Activated naive CD4-positive, alpha-beta T cell (primary cell): ENCODE measurements at places on chromosomes 6 and 20.

- DNase-seq = no peak
Measured at GRCh38 chr6:130769861-130770260, 57.3 kb upstream of the SMLR1 start.

DNA sequence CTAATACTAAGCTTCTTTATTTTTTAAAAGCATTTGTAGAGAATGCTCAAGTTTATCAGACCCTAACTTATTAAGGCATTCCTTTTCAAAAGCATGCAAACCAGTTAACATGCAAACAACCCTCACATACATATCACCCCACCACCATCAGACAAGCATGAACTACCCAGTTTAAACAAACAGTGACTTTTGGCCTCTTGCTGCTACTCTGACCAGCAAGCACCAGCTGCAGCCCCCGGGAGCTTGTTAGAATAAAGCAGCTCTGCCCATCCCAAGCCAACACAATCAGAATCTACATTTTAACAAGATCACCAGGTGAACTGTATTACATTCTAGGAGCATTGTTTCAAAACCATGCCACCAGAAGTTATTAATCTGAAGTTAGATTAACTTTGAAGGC is 5.9 kb upstream of the NUP153 start:
- DNase-seq = no peak

- DNase-seq = no peak
Measured at GRCh38 chr6:77650098-77650663, 2.7 kb upstream of the MEI4 start.

- no peak for DNase-seq
Measured at GRCh38 chr6:162157167-162157870, 570.2 kb downstream of the PRKN start.

DNA sequence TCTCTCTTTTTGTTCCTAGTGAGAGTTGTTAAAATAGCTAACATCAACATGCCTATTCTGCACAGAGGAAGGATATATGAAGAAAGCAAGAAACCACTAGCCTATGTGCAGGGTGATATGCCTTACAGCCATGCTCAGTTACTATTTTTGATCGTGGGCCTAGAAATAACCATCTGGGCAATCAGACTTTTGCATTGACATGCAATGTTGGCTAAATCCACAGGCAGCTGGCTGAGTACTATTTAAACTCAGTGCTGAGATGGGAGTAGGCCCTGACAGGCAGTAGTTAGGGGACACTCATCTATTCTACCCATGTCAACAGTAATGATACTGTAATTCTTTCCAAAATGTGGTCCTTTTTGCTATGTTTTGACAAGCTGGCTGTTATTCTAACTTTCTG is 89.6 kb downstream of the HDGFL1 start:
- DNase-seq = no peak

- DNase-seq = no peak
Measured at GRCh38 chr6:71268735-71269437, 19.7 kb upstream of the OGFRL1 start.

DNA sequence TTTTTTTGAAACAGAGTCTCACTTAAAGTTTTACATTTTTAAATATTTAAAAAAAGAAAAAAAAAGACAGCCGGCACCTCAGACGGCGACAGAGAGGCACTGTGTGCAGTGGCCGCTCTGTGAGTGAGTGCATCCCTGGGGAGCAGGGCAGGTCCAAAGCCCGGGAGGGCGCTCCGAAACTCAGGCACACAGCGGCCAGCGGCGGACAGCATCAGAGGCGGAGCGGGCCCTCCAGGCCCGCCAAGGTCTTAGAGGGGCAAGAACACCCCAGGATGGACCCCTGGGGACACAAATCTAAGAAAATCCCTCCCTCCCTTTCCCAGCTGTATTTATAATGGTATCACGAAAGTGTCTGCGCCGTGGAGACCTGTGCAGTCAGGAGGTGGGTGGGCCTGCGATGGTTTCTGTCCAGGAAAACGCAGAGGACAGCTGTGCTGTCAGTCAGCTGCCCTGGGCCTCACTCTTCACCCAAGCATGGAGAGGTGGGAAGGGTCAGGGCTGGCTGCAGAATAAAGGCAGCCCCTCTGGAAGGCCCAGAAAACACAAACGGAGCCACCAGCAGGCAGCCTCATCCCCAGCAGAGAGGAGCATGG is 43.8 kb downstream of the TAF4 start:
- no peak for DNase-seq

DNA sequence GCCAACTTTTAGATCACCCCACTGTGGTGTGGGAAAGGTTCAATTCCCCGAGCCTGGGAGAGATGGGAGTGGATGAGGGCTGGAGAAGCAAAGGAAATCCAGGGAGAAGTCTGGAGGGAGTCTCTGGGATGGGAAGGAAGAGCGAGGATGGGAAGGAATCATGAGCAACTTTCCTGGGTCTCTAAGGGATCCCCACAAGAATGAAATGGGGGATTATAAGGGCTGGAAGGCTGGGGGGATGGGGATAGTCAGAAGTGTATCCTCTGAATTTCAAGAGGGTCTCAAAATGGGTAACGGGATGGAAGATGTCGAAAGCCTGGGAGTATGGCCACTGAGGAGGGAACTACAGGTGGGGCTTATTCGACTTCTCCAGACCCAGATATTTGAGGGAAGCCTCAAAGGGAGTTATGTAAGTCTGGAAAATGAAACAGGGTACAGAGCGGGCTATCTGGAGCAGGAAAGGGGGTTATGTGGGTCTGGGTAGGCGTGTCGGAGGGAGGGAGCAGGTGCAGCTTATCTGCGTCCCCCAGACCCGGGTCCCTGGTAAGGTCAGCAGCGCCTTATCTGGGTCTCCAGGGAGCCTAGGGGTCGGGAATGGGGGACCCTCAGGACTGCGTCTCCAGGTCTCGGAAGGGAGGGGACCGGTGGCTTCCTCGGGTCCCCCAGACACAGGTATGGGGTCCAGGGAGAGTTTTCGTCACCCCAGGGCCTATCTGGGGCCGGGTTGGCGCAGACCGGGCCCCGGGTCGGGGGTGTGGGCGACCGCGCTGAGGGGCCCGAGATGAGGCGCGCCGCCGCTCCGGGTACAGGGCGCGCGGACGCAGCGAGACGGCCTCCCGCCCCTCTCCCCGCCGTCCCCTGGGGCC is 550 bp downstream of the PLAGL2 start:
- DNase-seq = no peak

DNA sequence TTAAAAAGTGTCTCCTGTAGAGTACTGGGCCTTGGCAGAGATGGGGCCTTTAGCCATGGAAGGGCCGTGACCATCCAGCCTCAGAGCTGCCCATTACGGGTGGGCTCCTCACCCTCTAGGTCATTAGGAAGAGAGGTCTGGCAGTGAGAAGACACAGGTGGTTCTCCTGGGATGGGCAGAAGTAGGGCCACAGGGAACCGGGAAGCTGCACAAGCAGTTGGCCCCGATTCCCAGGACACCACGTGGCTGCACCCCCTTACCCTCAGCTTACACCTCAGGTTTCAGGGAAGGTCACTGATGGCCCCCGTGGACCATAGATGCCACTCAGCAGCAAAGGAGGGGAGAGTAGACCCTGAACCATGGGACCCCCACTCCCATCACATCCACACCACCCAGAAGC is 1.6 kb downstream of the RAET1G start:
- DNase-seq = no peak

DNA sequence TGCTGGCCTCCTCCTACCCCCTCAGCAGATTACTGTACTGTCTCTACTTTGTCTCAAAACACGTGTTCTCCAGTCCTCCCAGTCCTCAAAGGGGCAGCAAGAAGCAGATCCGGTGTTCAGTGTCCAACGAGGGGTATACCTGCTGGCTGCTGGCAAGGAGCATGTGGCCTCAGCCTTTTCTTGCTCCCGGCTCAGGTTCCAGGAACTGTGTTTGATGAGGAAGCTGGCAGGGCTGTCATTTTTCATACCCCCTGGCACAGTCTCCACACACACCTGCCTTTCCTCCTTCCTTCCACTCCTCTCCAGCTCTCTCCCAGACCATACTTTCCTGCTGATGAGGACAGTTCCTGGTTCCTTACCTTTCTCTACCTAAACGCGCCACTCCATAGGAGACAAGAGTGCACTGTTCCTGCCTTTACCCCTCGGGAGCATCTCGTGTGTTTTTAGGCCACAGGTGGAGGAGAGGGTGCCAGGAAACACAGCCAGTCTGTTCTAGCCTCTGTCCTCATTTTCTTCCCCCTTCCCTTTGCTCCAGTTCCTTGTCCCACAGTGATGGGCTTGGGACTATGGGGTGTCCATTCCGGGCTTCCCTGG is 77.2 kb downstream of the SSR1 start:
- DNase-seq = no peak

- DNase-seq = no peak
Measured at GRCh38 chr6:12538881-12539357, 177.6 kb upstream of the PHACTR1 start.

DNA sequence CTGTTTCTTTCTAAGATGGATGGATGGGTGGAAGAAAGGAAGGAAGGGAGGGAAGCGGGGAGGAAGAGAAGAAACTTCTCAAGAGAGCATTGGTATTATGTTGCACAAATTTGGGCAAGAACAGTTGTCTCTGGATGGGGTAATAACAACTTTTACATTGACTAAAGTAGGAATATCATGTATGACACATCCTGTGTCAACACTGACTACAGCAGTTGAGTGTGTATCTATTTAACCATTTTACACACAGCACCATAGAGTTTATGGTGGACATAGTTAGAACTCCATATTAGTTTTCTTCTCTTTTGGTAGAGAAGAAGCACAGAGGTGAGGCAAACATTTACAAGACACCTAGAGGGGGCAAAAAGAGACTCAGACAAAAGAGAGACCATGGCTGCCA is 44.2 kb upstream of the RNF146 start:
- no peak for DNase-seq

DNA sequence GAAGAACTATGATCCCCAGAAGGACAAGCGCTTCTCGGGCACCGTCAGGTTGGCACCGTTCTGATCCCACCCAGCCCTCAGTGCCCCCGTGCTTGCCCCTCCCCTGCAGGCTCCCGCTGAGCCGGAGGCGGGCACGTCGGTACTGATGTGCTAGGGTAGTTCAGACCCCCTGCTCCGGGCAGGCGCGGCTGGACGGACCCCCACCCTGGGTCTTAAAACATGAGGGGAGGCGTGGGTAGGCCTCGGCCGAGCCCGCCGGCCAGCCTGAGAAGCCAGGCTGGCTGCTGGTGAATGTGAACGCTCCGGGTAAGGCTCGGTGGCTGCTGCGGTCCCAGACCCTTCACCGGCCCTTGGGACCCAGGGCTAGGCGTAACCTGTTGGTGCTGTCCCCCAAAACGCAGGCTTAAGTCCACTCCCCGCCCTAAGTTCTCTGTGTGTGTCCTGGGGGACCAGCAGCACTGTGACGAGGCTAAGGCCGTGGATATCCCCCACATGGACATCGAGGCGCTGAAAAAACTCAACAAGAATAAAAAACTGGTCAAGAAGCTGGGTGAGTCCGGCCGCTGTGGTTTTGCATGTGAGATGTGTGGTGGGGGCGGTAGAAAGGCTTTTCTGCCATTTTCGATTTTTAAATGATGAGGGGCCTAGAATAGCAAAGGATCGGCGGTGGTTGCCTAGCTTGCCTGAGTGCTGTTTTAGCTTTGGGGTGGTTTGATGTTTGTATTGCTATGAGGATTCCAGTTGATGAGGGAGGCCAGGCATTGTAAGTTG is 964 bp downstream of the RPL10A start:
- no peak for DNase-seq

GRCh38 chr20:45404438-45404837 is 3.7 kb upstream of the DBNDD2 start:
- no peak for DNase-seq

- no peak for DNase-seq
Measured at GRCh38 chr6:98832284-98833056, 1.9 kb upstream of the POU3F2 start.

- DNase-seq = no peak
Measured at GRCh38 chr6:152879681-152880080, 103.2 kb downstream of the FBXO5 start.

GRCh38 chr20:15455279-15455678 is 1117.9 kb upstream of the FLRT3 start:
- DNase-seq = no peak

- DNase-seq = no peak
Measured at GRCh38 chr6:150492941-150493340, 106.7 kb upstream of the PLEKHG1 start.

DNA sequence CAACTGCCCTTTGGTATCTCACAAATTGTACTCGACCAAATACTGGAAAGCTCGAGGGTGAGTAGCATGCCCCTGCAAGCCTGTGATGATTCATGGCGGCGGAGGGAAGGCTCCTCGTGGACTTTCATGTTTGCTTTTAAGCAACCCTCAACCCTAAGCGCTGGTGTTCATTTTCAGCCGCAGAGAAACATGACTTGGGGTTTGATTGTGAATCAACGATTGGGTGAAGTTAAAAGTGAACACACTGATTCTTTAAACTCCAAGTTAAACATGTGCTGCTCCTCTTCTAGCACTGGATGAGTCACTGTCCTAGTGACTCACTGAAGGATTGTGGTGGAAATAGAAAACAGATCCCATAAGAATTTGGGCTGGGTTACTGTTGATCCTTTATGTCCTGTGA is 8.3 kb downstream of the CD109 start:
- DNase-seq = no peak

- no peak for DNase-seq
Measured at GRCh38 chr6:117463762-117464665, 18.5 kb upstream of the DCBLD1 start.

DNA sequence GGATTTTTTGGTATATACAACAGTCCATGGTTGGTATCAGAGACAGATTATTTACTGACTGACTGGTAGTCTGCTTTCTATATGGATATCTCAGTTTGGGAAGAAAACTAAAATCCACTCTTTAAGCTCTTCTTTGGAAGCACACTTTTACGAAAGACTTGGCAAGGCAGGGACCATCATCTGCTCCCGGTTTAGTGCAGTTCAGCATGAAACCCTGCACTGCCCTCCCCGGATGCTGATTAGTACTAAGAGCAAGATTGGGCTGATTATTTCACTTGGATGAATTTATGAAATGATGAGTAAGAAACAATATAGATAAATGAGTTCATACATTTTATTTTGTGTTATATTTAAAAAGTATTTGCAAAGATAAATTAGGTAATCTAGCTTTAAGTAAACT is 56.3 kb downstream of the RGS17 start:
- DNase-seq = no peak

DNA sequence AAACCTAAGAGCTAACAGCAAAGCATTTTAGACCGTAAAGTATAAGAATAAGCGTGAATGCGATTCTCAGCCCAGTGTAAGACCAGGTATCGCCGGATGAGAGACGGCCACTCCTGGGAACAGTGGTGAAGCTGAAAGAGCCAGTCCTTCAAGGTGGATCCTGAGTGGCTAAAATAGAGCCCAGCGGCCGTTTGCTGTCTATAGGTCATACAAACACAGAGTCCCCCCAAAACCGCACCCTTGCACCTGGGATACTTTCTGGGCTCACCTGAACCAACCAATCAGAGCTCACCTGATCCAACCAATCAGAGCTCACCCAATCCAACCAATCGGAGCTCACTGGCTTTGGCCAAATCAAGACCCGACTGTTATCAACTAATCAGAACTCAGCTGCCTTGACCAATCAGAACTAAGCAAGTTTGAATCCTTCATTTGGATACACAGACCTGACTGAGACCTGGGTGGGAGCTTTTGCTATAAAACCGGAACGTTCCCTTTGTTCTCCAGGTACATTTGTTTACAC is 248.2 kb downstream of the DLL1 start:
- no peak for DNase-seq
